ENCODE measurements at places on chromosomes 16 and 17. TPM values are rescaled to one million over a fixed set of nuclear protein-coding genes. Genes with fewer than 3 reads are reported as not detected.

The KRT9 gene
- polyA plus RNA-seq, result not detected

The ITGAE gene
- 41.0 TPM for polyA plus RNA-seq

The KLHL10 gene
- polyA plus RNA-seq, result not detected

DNA sequence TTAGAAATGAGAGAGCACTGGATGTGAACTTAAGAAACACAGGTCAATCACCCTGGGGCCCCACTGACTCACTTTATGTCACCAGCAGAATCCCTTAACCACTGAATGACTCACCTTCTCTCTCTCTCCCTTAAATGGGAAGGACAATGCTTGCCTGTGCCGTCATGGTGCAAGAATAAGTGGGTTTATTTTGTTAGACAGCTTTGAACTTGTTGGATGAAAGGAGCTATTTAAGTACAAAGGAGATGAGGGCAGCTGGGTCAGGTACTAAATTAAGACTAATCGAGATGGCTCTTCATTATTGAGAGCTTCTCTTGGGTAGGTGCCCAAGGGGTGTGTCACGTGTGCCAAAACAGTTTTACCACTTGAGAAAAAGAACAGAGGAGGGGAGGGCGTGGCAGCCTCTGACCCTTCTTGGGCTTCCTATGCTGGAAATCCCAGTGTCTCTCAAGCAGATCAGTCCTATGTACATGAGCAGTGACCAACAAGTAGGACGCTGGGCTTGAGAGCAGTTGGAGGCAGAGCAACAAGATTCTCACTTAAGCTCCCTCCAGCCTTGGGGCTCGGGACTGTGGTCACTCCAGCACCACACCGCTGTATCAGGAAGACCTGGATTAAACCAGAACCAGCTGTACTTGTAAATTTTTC, 6.7 kb upstream of the KRT31 start:
- DNase-seq, result no peak

- peak; percentile 81 for DNase-seq
Measured at GRCh38 chr17:78360371-78361224, 721 bp upstream of the SOCS3 start.

Measured in right lung (tissue), 10 donors.